Daoy (cell line): ENCODE measurements at places on chromosomes 12 and 14.

DNA sequence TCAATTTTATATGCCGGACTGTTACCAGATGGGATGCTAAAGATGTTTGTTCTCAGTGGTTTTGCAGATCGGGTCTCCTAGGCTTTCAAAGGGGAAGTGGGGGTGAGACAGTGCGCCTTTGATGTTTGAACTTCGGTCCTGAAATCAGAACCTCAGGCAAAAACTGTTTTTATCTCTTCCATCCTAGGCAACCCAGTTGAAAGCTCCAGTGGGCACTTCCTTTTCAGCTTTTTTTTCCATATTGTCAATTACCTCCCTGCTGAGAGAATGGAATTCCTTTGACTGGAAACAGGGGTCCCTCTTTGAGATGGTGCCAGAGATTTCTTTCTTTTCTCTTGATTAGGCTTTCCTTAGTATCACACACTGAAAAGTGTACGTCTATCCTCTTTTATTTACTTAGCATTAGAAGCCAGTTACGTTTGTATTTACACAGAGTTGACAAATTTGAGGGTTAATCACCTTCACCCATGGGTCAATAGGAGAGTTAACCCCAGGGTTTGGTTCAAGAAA, 40.0 kb downstream of the NUAK1 start:
- no peak for DNase-seq

- DNase-seq = no peak
These were observed 294.8 kb upstream of the SOX5 start for GRCh38 chr12:24244231-24244630.

GRCh38 chr12:75738486-75738885, 227.1 kb upstream of the KRR1 start:
- DNase-seq = no peak

DNA sequence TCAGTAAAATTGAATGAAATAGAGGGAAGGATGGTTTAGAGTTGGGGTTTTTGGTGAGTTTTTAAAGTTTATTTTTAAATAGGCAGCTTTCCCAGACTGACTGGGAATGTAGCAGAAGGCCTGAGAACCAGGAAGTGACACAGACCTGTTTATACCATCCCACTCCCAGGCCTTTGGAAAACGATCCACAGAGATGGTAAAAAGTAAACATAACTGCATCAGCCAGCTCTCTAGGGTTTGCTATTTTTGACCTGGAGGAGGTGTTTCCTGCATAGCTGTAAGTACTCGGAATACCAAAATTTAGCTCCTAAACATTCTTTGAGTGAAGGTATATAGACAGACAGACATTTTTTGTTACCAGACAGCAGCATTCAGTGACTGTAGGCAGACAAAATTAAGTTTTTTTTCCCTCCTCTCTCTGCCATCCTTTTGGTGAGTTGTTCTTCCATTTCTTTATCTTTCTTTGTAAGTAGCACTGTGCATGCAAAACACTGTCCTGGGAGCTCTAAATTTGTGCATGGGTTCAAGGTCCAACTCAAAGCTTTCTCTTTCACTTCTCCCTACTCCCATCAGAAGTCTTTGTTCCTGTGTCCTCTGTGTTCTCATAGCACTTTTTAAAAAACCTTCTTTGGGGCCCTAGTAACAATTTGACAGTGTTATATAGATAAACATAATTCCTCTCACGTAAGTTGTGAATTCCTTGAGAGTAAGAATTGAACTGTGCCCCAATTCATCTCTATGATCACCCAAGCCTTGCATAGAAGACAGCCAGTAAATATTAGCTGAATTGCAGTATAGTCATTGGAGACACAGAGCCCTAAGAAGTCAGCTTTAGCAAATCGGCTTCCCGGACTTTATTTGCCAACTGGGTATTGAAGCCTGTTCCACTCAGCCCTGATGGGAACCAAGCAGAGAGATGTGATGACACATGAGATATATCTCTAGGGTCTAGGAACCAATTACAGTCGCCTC, 37.4 kb downstream of the SUSD6 start:
- DNase-seq = peak; percentile 73

- no peak for DNase-seq
These were observed 137.7 kb upstream of the NEDD1 start for GRCh38 chr12:96769400-96769799.

DNA sequence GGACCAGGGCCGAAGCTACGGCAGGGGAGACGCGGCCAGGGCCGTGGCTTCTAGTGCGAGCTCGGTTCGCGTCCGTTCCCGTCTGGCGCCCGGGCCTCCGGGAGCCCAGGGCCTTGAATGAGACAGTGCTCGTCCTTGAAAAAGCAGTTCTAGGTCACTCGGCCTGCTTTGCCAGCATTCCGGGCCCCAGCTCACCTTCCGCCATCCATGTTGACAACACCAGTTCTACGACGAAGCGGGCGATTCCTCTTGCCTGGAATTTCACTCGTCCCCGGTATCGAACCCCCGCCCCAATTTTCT, 4.5 kb downstream of the OR10AD1 start:
- no peak for DNase-seq

DNA sequence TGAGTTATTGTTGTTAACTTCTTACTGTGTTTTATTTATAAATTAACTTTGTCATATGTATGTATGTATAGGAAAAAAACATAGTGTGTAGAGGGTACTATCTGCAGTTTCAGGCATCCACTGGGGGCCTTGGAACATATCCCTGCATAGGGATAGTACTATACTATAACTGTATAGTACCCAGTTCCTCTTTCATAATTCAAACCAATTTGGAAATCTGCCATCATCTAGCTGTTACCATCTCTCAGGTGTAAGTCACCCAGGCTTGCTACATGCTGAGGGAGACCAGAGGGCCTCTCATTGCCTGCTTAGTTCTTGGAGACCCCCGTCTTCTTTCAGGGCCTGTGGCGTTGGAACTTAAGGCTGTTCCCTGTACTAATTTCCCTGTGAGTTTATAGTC, 12.9 kb upstream of the DCD start:
- DNase-seq = no peak

GRCh38 chr14:91956616-91957015, 9.1 kb upstream of the FBLN5 start:
- DNase-seq = no peak

- DNase-seq = no peak
These were observed 213.7 kb downstream of the GXYLT1 start for GRCh38 chr12:41930866-41931437.

DNA sequence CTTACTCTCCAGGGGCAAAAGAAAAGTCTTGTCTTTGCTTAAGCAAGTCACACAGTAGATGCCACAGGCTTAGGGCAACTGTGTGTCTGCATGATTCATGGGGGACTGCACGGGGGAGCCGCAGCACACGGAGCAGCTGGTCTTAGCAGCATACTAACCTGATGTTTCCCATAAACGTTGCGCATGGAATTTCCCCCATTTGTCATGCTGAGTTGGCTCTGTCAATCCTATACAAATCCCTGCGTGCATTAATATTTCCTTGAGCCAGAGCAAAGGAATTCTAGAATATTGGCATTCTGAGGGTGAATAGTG, 71.2 kb downstream of the SAMD4A start:
- DNase-seq = peak; percentile 95

DNA sequence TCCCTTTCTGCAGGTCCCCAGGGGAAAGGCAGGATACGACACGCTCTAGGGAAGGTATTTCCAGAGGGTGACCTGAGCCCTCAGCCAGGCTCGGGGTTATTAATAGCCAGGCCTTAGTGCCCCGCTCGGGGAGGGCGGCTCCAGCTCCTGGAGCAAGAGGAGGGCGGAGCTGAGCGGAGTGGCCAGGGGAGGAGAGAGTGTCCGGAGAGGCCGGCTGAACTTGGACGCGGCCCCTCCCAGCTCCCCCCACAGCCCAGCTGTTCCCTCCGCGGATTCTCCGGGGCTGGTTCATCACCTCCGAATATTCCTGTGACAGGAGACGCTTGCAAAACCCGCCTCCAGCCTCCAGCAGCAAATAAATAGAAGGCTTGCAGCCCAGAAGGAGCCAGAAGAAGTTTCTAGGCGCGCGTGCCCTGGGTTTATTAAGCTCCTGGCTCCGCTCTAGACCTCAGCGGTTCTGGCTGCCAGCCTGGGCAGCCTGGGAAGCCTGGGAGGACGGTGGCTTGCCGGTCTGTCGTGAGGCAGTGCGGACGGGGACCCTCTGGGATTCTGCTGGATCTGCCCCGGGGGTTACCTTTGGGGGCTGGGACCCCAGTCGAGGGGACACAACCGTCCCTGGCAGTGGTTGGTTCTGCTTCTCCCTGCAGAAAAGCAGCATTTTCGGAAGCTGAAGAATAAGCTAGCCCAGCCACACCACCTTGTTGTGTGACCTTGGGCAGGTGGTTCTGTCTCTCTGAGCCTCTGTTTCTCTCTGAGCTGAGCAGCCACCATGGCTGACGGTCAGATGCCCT, at the start of gene HSPB8:
HSPB8 (plus strand) TSS at position 388 of the 791 bp plus-strand sequence; CDS start at position 770, 382 bp downstream.
- peak; percentile 77 for DNase-seq

DNA sequence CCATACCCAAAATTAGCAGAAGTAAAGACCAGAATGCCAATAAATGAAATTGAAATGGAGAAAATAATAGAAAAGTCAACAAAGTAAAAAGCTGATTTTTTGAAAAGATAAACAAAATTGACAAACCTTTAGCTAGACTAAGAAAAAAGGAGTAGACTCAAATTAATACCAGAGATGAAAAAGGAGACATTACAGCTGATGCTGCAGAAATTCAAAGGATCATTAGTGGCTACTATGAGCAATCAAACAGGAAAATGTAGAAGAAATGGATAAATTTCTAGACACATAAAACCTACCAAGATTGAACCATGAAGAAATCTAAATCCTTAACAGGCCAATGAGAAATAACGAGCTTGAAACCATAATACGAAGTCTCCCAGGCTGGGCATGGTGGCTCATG, 34.8 kb upstream of the INSM2 start:
- no peak for DNase-seq

- peak; percentile 10 for DNase-seq
These were observed 27.0 kb downstream of the CHD8 start for GRCh38 chr14:21428930-21429329.

DNA sequence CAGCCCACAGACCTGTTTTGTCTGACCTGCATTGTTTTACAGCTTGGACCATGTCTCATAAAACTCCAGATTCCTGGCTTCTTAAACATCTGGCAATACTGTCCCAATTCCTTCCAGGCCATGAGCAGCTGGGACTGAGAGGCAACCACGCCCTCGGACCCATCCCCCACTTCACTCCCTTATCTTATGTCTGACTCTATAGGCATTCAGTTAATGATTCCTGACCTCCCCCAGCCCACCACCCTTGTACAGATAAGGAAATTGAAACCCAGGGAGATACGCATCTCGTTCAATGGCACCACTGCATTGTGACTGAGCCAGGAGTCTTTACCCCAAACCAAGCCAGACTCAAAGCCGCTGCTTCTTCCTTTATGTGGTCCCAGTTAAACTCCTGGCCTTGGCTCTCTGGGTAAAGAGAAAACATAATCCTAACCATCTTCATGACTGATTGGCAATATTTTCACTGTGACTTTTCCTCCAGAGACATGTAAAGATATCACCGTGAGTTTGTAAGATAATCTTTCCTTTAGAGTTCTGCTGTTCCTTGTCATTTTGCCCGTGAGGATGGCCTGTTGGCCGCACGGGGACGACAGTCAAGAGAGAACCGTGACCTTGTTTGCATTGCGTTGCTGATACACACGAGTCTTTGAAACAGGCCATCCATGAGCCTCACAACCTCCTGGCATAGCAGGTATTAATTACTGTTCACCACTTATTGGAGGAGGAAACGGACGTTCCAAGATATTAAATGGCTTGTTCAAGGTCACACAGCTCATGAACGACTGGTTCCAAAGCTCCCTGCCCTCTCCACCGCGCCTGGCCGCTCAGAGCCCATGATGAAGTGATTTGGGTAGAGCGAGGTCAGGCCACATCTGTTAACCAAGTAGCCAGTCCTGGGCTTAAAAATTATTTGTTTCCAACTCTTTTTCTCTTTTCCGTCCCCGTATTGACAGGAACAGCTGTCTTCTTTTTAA, 39.4 kb downstream of the MAP1LC3B2 start:
- no peak for DNase-seq

- DNase-seq = no peak
These were observed 90.0 kb upstream of the CDKN3 start for GRCh38 chr14:54306806-54307205.

- DNase-seq = no peak
These were observed 536.8 kb downstream of the MED13L start for GRCh38 chr12:115740586-115741155.

- DNase-seq = peak; percentile 64
These were observed 158.8 kb downstream of the RPAP3 start for GRCh38 chr12:47547077-47547476.

DNA sequence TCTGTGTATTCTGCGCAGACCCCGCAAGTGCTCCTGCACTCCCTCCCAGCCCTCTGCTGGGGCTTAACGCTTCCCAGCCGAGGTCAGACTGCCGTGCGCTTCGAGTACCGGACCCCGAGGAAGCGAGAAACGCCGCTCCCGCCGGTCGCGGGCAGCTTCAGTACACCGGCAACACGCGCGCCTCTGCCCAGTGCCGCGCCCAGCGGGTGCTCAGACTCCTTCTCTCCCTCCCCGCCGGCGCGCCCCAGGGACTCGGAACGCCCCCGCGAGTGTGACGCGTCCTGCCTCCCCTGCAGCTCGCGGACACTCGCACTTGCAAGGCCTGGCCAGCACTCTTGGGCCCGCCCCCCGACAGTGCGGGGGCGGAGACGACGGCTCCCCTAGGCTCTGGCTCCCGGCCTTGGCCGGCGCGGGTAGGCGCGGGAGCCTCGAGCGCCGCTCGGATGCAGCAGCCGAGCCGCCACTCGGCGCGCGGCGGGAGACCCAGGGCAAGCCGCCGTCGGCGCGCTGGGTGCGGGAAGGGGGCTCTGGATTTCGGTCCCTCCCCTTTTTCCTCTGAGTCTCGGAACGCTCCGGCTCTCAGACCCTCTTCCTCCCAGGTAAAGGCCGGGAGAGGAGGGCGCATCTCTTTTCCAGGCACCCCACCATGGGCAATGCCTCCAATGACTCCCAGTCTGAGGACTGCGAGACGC, at the start of gene PTGER2:
PTGER2 (plus strand) TSS at position 410 of the 692 bp plus-strand sequence; CDS start at position 647, 237 bp downstream.
- peak; percentile 93 for DNase-seq

GRCh38 chr12:131513606-131514005, 197.3 kb upstream of the SFSWAP start:
- no peak for DNase-seq

DNA sequence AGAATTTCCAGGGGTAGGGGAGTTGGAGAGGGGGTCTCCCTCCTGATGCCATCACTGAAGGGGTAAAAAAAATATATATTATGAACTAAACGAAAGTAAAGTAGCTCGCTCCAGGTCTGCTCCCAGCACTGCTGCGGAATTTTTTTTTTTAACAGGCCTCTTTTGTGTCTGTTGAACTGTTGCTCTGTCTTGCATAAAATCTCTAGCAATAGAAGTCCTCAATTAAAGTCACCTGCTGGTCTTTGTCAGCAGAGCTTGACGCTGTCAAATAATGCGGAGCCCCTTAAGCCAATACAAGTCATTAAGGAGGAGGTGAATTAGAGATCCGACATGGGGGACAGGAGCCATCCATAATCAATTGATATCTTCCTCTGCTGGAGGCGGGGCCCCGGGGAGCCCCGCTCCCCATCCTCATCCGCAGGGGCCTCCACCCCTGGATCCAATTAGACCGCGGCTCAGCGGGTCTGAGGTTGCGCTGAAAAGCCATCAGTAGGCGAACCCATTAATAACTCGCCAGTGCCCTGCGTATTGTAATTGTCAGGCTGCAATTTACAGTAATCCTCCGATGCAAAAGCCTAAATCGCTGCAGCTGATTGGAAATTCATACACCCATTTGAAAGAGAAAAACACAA, 85.6 kb downstream of the DICER1 start:
- DNase-seq = no peak

GRCh38 chr12:124563401-124563800, 4.0 kb downstream of the NCOR2 start:
- no peak for DNase-seq
